Stimulated activated CD8-positive, alpha-beta memory T cell treated with anti-CD3 and anti-CD28 coated beads, Interleukin-7, amount 100 ng/mL, for 4 hours (primary cell): ENCODE measurements at places on chromosomes 6 and 20.

DNA sequence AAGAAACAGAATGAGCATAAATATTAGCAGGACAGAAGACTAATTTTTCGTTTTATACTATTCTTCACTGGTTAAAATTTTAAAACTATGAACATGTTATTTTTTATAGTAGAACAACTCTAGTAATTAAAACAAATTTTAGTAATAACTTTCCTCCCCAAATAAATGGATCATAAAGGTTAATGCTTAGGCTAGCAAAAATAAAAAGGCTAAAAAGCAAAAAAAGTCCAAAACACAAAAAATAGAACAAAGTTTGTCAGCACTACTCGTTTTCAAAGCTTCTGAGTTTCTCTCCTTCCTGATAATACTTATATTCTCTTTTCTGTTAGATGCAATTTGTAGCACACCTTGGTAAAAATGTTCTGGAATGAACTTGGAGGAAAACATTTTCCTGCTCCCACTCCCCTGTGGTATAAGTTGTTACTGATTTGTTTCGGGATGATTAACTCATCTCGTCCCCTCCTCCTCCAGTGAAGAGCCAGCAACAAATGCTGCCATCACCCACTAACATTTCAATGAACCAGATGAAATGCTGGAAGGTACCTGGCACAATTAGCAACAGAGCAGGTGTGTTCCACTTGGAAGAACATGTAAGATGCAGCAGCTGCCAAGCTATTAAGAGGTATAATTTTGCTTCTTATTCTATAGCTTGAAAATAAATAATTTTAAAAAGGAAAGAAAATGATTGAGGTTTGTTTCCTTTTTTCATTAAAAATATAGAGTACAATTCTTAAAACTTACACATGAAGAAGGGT, 130.5 kb downstream of the MYB start:
- no peak for DNase-seq

DNA sequence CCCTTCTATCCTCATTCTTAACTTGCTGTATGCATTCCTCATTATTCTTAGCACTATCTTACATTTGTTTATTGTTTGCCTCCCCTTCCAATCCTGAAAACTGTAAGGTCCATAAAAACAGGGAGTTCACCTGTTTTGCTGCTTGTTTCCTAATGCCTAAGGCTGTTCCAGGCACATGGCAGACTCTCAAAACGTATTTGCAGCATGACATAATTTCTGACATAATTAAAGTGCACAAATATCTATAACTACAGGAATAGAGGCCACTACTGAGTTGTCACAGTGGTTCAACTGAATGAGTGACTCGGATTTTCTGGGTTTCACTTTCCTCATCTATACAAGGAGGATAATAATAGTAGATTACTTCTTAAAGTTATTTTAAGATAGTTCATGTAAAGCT, 83.0 kb downstream of the HFE start:
- no peak for DNase-seq

DNA sequence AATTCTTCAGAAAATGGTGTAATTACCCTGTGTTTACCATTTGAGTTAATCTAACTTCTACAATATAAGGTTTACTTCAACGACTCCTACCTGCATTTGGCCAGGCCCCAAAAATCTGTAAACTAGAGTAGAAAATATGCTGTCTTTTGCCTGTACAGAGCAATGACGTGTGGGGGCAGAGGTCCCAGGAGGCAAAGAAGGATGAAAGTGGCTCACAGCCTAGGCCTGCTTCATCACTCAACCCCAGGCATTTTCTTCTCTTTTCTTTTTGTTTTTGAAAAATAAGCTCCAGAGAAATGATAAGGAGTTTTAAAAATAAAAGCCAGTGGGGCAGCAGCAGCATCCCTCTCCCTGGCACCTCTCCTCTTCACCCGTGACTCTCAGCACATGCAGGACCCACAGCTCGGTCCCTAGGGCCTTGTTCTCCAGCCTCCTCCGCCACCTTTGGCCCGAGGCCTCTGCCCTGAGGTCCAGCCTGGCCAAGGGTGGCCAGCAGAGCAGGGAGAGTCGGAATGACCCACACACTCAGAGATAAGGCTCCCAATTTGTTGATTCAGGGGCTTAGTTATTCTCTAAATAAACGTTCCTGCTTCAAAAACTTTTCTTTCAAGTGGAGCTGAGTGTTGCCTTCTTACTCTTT, 310.3 kb upstream of the RNF24 start:
- no peak for DNase-seq

- DNase-seq: no peak
Observed at GRCh38 chr20:57893366-57893999, 183.7 kb upstream of the PMEPA1 start.

GRCh38 chr20:19658137-19658536, 99.9 kb upstream of the RIN2 start:
- DNase-seq: no peak

- no peak for DNase-seq
Observed at GRCh38 chr20:52056203-52057062, 135.1 kb downstream of the ZFP64 start.

DNA sequence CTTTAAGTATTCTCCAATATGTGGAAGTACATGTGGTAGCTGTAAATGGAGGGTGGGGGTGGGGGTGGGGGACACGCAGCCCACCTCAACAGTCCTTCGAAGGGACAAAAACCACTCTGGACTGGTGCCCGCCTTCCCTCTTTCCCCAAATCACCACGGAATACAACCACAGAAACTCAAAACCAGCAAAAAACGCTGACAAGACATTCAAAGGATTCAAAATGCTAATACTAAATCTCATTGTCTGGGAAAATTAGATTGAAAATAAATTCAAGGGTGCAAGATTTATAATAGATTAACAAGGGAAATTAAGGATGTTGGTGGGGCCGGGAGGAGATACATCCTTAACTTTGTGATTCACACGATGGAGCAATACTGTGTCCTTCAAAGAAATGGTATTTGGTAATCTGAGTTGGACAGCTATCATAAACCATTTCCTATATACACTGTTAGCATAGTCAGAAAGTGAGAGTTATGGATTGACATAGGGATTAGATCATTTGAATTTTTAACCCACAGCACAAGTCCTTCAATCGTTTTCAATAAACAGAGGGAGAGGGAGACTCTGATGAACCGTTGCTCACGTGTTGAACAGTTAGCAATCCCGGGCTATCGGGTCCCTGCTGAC, 766 bp upstream of the TBC1D22B start:
- DNase-seq: no peak

DNA sequence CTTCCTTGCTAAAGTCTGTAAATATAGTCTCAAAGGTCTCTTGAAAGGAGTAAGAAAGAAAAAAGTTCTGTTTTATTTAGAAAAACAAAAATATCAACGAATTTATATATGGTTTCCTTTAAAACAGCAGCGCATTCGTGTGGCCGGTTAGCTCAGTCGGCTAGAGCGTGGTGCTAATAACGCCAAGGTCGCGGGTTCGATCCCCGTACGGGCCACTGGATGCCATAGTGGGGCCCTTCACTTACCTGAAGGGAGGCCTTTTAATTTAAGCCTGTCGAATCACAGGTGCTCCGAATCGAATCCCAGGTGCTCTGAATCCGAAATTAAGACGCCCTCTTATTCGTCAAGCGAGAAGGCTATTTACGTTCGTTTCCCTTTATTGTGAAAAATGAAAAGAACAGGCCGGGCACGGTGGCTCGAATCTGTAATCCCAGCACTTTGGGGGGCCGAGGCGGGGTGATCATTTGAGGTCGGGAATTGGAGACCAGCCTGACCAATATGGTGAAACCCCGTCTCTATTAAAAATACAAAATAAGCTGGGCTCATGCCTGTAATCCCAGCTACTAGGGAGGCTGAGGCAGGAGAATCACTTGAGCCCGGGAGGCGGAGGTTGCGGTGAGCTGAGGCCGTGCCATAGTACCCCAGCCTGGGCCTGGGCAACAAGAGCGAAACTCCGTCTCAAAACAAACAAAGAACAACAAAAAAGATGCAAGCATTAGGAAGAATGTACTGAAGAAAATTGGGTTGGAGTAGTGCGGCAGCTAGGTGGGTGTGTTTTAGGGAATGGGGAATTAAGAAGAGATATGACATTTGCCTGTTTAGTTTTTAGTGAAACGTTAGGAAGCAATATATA, 195.8 kb upstream of the ZNF184 start:
- no peak for DNase-seq

DNA sequence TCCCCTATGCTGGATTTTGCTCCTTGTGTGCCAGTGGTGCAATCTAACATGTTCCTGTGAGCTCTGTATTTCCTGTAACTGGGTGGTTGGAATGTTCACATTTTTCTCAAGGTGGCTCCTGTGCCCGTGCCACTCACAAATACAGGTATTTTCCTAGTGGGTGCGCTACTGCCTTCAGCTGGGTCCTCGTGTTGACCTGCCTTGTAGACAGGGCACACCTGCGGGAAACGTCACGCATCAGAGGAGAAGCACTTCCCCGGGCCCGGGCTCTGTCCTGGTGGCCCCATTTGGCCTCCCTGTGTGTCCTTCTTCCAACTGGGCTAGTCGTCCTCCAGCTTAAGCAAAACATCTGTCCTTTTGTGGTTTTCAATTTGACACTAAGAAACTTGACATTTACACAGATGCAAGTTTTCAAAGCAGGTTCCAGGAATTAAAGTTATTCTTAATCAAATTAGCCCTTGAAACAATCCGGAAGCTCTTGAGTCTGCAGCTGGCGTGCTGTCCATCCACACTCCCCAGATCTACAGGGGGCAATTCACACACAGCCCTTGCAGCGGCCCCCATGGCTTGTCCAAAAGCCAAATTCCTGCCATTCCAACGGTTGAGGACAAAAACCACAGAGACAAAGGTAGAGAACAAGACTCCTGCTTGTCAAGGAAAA, 275.1 kb downstream of the CDC5L start:
- no peak for DNase-seq

- DNase-seq: no peak
Observed at GRCh38 chr6:97114645-97115044, 168.4 kb downstream of the MMS22L start.

DNA sequence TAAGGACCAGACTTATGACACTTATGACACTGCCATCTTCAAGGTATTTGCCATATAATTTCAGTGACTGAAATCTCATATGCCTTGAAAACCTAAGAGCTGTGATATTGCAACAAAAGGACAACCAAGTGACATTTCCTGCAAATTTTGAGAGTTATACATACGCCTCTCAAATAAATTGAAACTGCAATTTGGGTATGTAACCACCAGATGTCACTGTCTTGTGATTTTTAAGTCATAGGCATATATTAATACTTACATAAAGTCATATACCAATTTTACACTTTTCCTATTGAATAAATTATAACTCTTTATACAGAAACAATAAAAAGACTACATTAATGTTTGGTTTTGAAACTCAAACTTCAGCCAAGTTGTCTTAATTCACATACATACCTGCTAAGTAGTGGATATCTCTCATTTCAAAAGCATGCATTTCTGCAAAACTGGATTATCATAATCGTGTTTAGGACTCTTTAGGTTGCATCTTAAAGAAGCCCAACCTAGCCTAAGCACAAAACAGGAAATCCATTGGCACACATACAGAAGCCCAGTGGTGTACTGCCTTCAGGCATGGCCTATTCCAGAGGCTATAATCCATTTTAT, 180.2 kb downstream of the PACRG start:
- no peak for DNase-seq

- DNase-seq: no peak
Observed at GRCh38 chr6:34813028-34813713, 21.3 kb downstream of the BLTP3A start.
